ENCODE measurements at places on chromosomes 2 and 18.

DNA sequence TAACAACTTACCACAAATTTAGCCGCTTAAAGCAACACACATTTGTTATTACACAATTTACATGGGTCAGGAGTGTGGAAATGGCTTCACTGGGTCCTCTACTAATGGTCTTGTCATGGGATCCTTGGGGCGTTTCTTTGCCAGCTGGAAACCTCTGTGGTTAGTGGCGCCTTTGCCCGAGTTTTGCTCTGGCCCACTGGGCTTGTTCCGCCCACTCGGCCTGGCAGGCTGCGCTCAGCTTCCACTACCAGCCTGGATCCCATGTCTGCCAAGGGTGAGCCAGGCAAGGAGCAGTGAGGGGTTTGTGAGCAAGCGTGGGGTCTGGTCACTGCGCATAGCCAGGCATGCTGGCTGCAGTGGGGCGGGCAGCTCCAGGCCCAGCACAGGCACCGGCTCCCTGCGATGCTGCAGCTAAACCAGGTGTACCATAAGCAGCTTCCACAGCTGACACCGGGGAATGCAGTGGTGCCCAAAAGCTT lies 16.2 kb upstream of the MBD2 start:
- no peak for DNase-seq

DNA sequence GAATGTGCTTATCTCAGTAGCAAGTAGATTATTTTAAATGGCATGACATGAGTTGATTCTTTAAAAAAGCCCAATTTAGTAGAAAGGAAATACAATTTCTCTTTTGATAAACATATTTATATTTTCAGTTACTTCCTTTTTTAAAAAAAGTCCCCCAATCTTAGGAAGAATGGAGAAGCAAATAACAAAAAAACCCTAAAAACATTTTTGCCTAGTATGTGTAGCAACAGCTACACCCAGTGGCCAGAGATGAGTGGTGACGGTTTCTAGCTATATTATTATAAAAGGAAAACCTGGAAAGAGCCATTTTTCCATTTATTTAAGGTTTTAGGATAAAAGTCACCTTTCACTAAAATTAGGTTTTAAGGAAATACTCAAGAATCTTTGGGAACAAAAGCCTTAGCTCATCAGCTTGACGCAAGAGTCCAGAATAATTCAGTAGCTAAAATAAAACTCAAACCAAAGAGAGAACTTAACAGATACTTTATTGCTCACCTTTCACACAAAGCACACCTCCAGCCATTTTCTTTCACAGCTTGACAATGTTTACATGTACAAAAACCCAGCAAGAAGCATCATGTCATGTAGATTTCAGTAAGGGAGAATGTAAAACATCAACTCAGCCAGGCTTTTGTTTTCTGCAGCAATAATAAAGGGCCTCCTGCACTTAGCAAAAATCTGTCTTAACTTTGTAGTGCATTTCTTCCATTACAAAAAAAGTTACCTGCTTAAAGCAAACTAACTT lies 15.7 kb downstream of the FAM98A start:
- no peak for DNase-seq

DNA sequence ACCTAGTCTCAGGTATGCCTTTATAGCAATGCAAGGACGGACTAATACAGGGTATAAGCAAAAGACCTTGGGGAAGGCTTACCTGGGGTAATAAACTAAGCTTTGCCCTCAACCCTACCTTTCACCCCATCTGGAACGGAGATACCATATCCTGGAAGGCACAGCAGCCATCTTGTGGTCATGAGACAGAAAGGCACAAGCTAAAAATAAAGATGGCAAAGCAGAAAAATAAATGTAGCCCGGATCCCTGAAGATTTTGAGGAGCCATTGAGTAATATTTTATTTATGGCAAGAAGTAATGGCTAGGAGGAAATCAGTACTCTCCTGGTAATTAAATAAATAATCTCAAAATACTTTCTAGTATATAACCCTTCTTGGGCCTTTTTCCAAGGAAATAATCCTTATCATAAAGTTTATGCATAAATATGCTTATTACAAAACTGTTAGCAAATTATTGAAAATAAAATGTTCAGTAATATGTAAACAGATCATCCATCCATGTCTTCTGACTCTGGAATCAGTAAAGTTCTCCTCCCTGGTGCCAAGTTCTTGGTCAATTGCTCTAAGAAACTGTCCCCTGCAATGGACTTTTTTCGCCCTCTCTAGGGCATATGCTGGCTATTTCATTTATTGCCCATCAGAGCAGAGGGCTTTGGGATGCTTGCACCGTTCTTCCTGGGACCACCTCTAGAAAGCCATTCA lies 198.7 kb downstream of the SPP2 start:
- DNase-seq = no peak

DNA sequence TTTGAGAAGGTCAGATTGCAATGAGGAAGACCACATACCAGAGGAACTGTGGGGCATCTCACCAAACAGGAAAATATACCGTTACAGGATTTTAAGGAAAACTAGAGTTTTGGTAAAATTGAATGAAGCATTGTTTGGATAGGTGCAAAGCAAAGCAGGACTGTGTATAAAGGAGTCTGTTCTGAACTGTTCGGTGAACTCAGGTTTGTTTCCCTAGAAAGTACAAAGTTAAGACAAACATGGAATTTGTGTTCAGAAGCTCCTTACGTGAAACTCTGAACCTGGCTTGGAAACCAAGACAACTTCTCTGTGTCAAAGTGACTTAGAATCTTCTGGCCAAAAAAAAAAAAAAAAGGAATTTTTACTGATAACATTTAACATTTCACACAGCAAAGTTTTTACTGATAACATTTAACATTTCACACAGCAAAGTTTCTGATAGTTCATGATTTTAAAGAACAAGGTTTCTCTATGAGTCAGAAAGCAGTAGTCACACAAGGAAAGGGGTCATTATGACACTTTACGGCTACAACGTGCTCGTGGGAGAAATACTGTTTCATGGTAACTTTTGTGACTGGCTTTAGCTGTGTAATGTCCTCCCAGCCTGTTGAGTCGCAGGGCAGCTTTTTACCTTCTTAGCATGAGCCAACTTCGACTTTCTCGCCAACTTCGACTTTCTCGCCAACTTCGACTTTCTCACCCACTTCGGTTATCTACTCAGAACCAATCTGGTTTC lies 21.2 kb upstream of the TET3 start:
- no peak for DNase-seq

DNA sequence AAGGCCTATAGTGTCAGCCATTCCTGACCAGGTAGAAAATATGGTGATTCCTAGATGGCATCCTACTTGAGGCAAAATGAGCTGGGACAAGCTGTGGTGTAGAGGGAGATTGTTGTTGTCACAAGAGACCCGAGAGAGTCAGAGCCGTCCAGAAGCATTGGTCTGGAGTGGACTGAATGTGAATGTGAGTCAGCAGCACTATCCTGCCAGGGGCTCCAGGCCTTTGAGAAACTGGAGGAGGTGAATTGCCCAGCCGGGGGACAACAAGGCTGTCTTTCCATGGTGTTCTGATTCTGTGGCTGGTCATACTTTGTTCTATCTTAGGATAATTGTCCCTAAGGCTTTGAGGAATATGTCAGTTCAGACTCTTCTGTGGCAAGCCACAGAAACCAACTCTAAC lies 29.4 kb upstream of the EIF2AK3 start:
- DNase-seq = no peak

- DNase-seq = no peak
Measured at GRCh38 chr2:186887107-186888090, 38.4 kb upstream of the ZSWIM2 start.

GRCh38 chr18:23276451-23276850 lies 141.2 kb downstream of the CABLES1 start:
- DNase-seq = no peak

DNA sequence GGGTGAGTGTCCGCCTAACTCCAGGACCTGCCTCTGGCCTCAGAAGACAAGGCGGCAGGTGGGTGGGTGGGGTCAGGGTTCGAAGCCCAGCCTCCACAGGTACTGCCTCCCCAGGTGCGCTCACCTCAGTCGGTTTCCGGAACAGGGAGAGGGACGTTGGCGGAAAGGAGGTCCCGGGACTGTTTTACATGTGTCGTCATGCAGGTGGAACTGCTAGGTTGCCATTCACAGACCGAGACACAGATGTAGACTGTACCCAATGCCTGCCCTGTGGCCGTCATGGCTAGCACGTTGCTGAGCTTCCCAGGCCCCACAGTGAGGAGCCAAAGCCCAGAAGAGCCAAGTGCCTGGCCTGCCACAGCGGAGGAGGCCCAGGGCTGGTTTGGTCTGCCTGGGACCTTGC lies 284.0 kb upstream of the HS6ST1 start:
- DNase-seq = no peak

GRCh38 chr2:144580521-144581161 lies 60.7 kb upstream of the ZEB2 start:
- no peak for DNase-seq

GRCh38 chr18:12939162-12939561 lies 8.6 kb upstream of the SEH1L start:
- no peak for DNase-seq

GRCh38 chr2:109136542-109136941 lies 7.5 kb downstream of the SH3RF3 start:
- no peak for DNase-seq

GRCh38 chr18:61734396-61734795 lies 158.4 kb downstream of the RNF152 start:
- DNase-seq = no peak

DNA sequence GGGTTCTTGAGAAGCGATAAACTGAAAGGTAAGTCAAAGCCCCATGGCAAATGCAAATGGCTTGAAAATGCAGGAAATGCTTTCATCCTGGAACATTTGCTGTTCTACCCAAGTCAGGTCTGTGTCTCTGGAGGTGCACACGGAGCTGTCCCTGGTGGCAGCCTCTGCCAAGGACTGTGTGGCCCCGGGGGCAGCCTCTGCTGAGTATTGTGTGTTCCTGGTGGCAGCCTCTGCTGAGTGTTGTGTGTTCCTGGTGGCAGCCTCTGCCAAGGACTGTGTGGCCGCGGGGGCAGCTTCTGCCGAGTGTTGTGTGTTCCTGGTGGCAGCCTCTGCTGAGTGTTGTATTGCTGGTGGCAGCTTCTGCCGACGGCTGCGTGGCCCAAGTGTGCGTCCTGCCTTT lies 135.6 kb upstream of the ALKAL2 start:
- no peak for DNase-seq

DNA sequence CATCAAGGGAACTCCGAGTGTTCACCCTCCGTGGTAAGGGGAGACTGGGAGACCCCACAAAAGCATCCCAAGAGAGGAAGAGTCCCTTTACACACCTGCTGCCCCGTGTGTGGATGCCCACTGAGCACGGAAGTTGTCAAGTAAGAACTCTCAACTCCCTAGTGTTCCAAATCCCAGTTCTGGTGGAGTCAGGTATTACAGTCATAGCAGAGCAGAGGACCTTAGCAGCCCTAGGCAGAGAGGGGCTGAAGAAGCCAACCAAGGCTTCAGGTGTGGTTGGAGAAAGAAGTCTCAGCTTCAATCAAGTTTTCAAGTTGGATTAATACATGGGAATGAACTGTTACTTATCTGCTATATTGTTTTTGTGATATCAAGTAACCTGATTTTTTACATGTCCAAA lies 512.5 kb downstream of the RNF144A start:
- no peak for DNase-seq

DNA sequence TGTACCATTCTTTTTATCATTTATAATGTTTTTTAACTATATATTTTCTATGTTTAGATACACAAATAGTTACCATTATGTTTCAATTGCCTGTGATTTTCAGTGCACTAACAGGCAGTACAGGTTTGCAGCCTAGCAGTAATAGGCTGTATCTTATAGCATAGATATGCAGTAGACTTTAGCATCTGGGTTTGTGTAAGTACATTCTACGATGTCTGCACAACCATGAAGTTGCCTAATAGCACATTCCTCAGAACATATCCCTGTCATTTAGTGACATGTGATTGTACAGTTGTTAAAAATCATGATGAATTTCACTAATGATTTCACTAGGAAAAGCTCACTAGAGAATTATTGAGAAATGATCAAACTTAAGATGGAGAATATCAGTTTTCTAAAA lies 884.6 kb downstream of the DPP10 start:
- no peak for DNase-seq

GRCh38 chr2:53880756-53881155 lies 21.0 kb upstream of the GPR75 start:
- DNase-seq = no peak

DNA sequence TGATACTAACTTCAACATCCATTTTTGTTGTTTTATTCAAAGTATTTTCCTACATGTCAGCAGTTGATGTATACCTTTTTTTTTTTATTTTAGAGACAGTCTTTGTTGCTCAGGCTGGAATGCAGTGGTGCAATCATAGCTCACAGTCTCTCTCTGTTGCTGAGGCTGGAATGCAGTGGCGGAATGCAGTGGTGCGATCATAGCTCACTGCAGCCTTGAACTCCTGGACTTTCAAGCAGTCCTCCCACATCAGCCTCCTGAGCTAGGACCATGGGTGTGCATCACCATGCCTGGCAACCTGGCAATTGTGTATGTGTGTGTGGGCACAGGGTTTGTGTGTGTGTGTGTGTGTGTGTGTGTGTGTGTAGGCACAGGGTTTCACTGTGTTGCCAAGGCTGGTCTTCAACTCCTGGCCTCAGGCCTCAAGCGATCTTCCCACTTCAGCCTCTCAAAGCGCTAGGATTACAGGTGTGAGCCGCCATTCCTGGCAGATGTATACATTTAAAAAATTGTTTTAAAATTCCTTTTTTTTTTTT lies 24.8 kb downstream of the SANBR start:
- DNase-seq = no peak

GRCh38 chr2:206275312-206276055 lies 1.0 kb downstream of the ZDBF2 start:
- DNase-seq = no peak

GRCh38 chr2:176092270-176093144 lies at the start of gene HOXD13:
Gene HOXD13 (plus strand): TSS chr2:176092721. CDS start chr2:176092891, 170 bp downstream.
- no peak for DNase-seq

GRCh38 chr2:198309673-198310280 lies 505.4 kb downstream of the PLCL1 start:
- DNase-seq = peak; percentile 35

- DNase-seq = no peak
Measured at GRCh38 chr2:17470855-17471641, 47.2 kb downstream of the RAD51AP2 start.

- no peak for DNase-seq
Measured at GRCh38 chr2:176002688-176003210, 682 bp upstream of the LNPK start.

- DNase-seq = no peak
Measured at GRCh38 chr18:55337908-55338521, 250.0 kb downstream of the TCF4 start.

- no peak for DNase-seq
Measured at GRCh38 chr18:22282311-22283115, 113.1 kb downstream of the GATA6 start.

DNA sequence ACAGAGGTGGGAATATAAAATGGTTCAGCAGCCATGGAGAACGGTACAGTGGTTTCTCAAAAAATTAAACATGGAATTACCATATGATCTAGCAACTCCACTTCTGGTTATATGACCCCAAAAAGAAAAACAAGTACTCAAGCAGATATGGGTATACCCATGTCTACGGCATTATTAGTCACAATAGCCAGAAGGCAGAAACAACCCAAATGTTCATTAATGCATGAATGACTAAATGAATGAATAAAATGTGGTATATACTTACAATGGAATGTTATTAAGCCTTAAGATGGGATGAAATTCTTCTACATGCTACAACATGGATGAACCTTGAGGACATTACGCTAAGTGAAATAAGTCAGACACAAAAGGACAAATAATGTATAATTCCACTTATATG lies 266.8 kb upstream of the FBXO11 start:
- DNase-seq = no peak

- DNase-seq = peak; percentile 28
Measured at GRCh38 chr2:169767243-169767888, 31.3 kb upstream of the SSB start.
